Stimulated activated CD8-positive, alpha-beta memory T cell treated with anti-CD3 and anti-CD28 coated beads, Interleukin-4, amount 100 ng/mL, for 1 hour (primary cell): ENCODE measurements at places on chromosomes 4 and X.

DNA sequence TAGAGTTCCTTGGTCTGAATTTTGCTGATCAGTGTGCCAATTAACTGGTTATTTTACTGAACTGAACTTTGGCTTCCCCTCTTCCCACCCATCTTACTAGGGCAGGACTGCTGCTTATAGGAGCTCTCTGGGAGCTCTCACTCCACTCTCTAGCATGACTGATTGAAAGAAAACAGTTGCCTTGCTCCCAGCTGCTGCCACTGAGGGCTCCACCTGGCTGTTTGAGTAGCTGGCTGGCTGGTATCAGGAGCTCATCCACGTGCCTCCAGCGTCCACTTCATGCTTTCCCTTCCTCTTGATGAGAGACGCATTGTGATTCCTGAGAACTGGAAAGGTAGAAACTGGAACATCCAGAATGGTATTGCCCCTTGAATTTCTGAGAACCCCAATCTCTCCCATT lies 73.0 kb upstream of the KLHL13 start:
- no peak for DNase-seq

DNA sequence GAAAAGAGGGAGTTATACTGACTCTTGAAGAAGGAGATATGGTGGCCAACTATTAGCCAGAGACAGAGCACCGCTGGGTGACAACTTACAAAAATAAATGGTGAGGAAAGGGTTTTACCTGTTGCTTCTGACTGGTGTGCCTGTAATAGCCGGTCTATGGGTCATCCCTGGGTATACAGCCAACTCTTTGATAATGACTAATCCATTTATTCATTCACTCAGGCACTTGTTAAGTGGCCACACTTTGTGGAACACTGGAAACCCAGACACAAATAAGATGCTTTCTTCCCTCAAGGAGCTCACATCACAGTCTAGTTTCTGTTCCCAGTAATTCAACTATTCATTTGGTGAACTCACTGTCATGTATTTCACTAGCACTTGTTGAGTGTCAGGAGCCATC lies 13.2 kb upstream of the CAPN6 start:
- DNase-seq = no peak

GRCh38 chr4:63218856-63219255 lies 1190.4 kb downstream of the TECRL start:
- DNase-seq = no peak

- DNase-seq = no peak
These were observed 230.9 kb downstream of the HS3ST1 start for GRCh38 chr4:11197631-11198341.

GRCh38 chrX:40452031-40452430 lies 128.7 kb upstream of the ATP6AP2 start:
- DNase-seq = no peak
